ENCODE measurements at places on chromosomes 6 and 20.
A peak's percentile ranks its signal among the peaks of the same experiment; 100 is the strongest.

DNA sequence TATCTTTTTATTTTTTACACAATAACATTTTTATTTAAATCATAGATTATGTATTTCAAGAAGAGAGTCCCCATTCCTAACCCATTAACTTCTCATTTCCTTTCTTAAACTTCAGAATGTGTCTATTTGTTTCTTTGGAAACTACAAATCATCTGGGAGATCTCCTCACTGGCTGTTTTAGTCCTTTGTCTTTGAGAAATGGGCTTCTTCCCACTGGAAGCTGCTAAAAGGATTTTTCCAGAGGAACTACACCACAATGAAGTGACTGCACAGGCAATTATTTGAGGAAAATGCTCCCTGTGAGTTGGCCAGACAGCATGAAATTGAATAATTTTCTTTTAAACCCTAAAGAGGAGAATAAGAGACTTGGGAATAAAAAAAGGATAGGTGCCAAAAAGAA lies 119.1 kb downstream of the TENT5A start:
- no peak for DNase-seq

DNA sequence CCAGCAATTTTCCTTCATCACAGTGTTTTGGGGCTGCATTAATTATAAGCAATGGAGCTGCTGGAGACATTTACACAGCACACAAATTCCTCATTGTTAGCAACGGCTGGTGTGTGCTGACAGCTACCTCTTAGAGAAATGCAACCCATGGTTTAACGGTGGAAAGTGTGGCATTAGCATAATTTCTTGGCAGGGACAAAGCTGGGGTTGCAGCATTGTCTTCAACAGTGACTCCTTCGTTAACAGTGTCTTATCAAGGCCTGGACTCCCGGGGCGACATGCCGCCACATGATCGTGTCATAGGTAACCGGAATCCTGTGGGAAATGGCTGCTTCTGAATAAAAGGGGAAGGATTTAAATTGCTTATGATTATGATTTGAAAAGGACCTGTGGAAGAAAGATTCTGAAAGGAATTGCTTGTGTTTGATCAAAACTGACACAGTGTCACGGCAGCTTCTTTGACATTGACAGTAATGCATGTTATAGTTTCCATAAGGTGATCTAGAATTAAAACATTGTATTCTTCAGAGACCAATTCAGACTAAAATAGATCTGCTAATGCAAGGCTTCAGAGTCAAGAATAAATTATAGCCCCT lies 128.0 kb downstream of the UST start:
- no peak for DNase-seq

- DNase-seq, result no peak
Observed at GRCh38 chr6:147774856-147775255, 266.4 kb downstream of the SAMD5 start.

DNA sequence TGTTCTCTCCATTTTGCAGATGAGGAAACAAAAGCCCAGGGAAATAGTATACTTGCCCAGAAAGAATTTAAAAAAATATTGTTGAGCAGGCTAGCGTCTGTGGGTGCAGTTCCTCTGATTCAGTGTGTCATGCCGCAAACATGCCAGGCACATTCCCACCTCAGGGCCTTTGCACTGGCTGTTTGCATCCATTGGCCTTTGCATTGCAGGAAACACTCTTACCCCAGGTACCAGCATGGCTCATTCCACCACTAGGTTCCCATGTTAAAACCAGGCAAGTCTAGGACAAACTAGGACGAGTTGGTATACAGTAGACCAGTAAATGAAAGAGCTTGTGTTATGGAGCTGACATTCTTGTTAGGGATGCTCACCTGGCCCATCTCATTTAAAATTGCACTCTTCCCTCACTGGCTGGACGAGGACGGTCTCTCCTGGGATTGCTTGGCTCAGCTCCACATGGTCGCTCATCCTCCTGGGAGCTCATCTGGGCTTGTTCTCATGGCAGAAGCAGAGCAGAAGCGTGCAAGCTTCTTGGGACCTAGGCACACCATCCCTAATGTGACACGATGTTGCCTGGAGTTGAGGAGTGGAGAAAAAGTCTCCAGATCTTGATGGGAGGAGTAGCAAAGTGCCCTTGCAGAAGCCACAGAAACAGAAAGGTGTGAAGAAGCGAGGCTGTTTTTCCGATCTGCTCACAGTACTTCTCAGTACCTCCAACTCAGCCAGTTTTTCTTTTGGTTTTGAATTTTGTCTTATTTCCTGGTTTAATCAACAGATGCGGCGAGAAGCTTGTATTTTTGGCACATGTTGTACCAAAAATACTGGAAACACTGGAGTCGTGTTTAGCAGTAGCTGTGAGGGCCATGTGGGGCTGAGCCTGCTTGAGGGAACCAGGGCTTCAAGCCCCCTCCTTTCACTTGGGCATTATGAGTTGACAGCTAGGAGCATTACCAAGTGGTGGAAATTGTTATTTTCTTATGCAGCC lies 13.9 kb downstream of the ZNF831 start:
- peak; percentile 33 for DNase-seq

GRCh38 chr6:114253431-114253830 lies 89.4 kb downstream of the HS3ST5 start:
- DNase-seq, result no peak

DNA sequence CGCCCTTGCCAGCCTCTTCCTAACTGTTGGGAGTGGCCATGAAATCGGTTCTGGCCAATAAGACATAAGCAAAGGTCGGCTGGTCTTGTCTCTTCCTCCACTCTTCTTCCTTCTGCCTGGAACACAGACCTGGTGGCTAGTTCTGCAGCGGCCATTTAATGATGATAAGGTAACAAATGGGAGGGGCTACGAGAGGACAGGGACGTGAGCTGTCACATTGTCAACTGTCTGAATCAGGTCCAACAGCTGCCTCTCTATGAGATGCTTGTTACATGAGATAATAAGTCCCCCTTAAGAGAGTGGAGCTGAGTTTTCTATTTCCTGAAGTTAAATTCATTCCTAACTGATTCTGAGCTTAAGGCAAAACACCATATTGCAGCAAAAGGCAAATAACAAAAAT lies 12.5 kb upstream of the TMEM242 start:
- no peak for DNase-seq

DNA sequence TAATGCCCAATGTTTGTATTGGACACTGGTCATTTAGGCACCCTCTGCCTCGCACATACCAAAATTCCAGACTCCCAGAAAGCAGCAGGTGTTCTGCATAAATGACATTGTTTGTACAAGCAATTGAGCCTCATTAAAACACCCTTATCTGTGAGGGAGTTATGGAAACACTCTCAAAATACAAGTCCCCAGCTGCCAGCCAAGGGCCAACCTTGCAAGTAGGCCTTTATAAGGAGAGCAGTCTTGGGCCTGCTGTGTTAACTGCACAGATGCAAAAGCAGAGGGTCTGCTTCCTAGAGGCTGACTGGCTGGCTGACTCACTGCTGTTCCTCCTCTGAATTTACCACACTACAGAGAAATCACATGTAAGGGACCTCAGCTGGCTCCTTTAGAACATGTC lies 150.4 kb upstream of the HMGN3 start:
- no peak for DNase-seq

DNA sequence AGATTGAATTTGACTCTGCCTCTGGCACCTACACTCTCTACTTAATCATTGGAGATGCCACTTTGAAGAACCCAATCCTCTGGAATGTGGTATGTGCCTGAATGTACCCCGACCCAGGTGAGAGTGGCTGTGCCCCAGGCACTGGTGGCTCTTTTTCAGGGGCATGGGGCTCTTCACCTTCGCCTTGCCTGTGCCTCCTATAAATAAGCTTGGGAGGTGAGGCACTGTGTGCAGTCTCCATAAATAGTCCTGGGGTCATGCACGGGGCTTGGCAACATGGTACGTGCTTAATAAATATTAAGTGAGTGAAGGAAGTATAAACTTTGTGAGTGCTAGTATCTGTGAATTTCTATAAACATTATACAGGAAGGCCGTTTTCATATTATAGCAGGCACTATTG lies 33.0 kb downstream of the GHRH start:
- no peak for DNase-seq

DNA sequence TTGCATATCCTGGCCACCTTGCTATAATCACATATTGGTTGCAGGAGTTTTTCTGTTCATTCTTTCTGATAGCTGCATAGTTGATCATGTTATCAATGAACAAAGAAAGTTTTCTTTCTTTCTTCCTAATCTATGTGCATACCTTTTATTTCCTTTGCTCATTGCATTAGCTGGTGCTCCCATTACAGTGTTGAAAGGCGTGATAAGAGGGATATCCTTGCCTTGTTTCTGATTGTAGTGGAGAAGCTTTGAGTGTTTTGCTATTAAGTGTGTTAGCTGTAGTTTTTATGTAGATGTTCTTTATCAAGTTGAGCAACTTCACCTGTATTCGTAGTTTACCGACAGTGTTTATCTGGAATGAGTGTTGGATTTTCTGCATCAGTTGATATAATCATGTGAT lies 14.6 kb downstream of the STXBP5 start:
- no peak for DNase-seq

DNA sequence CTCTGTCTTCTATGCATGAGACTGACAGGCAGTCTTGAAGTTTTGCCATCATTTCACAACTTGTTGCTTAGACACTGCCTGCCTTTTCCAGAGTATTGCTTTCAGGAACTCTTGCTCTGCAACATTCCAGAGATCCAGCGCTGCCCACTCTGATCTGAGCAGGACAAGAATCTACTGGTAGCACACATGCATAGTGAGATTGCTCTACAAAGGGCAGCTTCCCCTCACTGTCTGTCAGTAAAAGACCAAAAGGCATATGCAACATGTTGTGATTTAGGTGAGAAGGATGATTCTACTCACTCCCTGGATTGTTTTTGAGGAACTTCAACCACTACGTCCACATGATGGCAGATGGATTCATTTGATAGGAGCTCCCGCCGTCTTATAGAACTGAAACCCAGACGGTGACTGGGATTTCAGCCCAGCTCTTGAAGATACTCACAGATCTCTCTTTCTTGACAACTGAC lies 259.1 kb downstream of the ARID1B start:
- DNase-seq, result no peak

GRCh38 chr6:105940990-105941389 lies 145.1 kb upstream of the PRDM1 start:
- DNase-seq, result no peak

DNA sequence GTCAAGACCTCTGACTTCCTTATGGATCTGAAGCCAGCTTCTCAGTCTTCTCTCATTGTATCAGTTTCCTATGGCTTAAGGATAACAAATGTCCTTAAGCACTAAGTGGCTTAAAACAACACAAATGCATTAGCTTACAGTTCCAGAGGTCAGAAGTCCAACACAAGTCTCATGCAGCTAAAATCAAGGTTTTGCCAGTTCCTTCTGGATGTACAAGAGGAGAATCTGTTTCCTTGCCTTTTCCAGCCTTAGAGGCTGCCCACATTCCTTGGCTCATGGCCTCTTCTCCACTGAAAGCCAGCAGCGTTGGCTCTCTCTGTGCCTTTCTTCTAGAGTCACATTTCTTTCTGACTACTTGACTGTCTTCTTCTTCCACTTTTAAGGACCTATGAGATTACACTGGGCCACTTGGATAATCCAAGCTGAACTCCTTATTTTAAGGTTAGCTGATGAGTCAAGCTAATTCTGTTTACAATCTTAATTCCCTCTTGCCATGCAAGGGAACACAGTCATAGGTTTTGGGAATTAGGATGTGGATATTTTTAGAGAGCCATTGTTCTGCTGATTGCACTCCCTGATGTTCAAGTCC lies 179.0 kb downstream of the BCAS1 start:
- no peak for DNase-seq

- DNase-seq, result peak; percentile 62
Observed at GRCh38 chr20:5039255-5039657, 37.9 kb upstream of the SLC23A2 start.

- no peak for DNase-seq
Observed at GRCh38 chr20:25225642-25226432, 22.0 kb upstream of the PYGB start.

DNA sequence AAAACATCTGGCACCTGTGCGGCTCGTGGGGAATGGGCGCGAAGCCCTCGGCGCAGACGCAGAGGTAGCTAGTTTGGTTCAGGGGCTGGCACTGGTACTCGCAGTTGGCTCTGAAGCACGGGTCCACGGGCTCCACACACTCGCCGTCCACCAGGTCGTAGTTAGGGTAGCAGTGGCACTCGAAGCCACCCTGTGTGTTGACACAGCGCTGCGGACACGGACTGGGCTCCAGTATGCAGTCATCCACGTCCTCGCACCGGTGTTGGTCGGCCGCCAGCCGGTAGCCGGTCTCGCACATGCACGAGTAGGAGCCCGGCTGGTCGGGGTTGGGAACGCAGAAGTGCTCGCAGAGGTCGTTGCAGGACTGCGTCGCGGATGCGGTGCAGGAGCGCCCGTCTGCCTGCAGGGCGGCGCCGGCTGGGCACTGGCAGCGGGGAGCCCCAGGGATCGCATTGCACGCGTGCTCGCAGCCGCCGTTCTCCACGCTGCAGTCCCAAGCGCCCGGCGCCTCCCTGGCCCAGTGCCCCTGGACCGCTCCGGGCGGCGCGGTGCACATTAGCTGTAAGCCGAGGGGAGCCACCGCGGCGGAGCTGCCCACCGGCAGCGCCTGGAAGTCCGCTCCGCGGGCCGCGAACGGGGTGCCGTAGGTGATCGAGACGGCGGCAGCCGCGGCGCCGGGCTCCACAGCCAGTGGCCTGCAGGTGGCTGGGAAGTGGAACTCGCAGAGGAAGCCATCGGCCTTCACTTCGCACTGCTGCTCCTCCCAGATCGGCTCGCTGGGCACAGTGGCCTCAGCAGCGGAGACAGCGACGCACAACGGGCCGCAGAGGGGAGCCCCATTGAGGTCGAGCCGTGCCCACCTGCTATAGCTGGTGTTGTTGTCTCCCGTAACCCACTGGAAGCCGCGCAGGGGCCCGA lies 930 bp downstream of the THBD start:
- DNase-seq, result no peak

DNA sequence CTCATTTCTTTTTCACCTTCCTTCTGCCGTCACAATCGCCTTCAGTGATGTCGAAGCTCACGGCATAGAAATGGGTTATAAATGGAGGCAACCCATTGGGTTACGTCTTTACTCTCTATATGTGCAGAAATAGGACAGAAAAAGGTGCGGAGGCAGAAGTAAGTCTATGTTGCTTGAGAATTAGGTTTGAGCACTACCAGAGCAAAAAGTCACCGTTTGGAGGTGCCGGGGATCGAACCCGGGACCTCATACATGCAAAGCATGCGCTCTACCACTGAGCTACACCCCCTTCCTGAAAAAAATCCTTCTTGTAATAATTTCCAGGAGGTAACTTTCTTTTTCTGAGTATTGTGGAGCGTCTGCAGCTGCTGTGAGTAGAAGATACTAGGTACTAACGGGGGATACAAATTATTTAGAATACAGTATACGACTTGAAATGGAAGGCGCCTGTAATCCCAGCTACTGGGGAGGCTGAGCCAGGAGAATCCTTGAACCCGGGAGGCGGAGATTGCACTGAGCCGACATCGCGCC lies 134.2 kb downstream of the TRIM27 start:
- DNase-seq, result no peak

GRCh38 chr20:48662711-48663110 lies 165.1 kb downstream of the PREX1 start:
- DNase-seq, result no peak

DNA sequence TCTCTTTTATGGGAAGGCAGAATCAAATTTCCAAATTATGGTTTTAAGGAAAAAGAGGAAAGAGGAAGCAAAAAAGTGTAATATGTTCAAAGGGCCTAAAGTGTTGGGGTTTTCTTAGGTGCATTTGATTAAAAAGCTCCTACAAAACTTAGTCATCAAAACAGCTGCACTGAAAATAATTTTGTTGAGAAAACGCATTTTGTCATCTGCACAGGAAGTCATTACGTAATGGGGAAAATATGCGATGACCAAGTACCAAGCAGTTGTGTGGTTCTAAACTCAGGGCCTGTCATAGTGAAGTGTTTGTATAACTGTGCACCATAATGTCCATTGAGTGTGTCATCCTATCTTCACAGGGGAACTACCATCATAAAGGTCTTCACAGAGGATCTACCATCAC lies 15.6 kb downstream of the HAO1 start:
- DNase-seq, result no peak

Data from activated gamma-delta T cell treated with Interleukin-2 at 50 U/mL for 16 hours (primary cell).